ENCODE measurements at places on chromosomes 12 and 14.

DNA sequence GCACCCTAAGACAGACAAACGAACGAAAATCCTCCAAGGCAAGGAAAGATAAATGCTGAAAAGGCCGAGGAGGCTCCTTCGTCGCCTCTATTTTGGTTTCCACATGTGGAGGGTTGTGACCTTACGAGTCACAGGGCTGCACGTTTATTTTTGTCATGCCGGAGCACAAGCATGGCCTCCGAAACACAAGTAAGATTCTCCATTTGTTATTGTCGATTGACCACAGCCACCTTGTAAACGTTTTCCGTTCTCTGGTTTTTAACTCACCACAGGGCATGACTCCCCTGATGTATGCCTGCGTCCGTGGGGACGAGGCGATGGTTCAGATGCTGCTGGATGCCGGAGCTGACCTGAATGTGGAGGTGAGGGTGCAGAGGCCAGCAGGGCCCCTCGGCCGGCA, 73.1 kb upstream of the PWP1 start:
- no peak for DNase-seq

DNA sequence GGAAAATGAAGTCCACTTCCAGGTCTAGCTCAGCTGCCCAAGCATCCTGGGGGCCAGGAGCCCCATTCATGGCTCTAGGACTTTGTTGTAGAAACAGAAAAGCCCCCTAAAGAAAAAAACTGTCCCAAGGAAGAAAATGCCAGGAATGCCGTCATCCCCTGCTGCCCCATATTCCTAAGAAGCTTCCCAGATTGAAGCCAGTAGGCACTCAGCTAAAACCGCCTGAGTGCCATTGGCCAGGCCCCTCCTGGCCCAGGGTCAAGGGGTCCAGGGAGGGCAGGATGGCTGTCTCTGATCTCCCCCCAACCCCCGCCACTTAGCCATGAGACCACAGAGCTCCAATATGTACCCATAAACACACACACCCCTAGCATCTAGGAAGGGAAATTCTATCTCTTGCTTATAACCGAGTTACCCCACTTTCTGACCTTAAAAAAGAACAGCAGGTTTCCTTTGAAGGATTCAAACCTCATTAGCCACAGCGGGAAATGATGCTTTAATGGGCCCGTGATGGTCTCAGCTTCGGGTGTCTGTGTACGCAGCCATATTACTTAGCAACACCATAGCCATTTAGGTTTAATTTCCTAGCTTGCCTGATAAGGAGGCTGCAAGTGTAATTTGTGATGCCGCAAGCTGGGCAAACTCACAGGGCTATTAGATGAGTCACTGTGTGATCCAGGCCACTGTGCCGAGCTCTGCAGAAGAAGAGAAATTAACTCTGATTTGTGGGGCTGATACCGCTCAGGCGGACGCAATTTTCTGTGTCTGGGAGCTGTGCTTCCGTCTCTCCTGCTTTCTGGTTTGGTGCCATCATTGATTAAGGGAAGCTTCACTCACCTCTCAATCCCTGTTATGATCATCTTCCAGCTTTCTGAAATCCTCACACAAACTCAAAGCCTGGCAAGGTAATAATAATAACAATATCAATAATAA, 84.2 kb downstream of the GCH1 start:
- no peak for DNase-seq

GRCh38 chr14:72594099-72594901, 299.6 kb downstream of the DPF3 start:
- DNase-seq = peak; percentile 34

DNA sequence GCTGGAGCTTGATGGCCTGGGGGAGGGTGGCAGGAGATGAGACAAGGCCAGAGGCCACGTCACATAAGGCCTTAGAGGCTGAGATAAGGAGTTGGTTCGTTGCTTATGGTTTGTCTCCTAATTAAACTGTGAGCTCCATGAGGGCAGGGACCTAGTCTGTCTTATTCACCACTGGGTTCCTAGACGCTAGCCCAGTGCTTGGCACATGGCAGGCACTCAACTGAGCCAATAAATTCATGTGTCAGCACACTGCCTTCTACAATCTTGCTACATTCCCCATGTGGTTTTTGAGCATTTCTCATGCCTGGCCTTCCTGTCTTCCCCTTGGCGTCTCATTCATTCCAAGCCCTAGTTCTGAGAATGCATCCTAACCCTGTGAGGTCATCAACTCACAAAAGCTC, 92.5 kb upstream of the MED13L start:
- DNase-seq = no peak

- DNase-seq = no peak
Measured at GRCh38 chr12:96064271-96064670, 28.9 kb upstream of the LTA4H start.

DNA sequence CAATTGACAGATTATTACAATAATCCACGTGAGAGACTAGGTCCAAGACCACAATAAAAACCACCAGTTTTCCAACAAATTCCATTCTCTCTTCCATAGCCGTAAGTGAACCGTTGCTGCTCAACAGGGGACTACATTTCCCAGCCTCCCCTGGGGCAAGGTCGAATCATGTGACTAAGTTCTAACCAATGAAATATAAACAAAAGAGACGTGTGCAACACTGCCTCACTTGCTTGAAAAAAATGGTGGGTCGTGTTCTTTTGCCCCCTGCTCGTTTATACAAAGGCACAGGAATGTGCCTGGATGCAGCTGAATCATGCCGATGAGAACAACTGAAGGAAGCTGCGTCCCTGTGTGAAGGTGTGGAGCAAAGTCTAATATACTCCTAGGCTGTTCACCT, 51.1 kb downstream of the HSPB8 start:
- no peak for DNase-seq

- no peak for DNase-seq
Measured at GRCh38 chr12:89448951-89449371, 75.6 kb downstream of the GALNT4 start.

- DNase-seq = no peak
Measured at GRCh38 chr12:69056743-69057515, 124.0 kb upstream of the CPM start.

DNA sequence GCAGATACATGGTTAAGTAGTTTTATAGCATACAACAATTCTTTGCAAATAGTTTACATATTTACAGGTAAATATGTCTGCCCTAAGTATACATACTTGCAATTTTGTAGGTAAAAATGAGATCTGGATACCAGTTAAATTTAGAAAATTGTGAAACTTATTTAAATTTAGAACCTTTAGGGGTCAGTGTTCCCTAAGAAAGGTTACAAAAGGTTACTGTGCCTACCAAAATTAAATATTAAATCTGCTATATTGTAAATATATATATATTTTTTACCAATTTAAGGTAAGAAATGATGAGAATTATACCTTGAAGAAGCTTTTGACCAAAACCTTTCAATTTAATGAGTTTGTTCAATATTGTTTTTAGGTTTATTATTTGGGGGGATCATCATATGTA, 54.0 kb downstream of the MIPOL1 start:
- no peak for DNase-seq

- no peak for DNase-seq
Measured at GRCh38 chr12:68636268-68636667, 25.6 kb downstream of the RAP1B start.

GRCh38 chr12:65868133-65868705, 43.9 kb downstream of the HMGA2 start:
- DNase-seq = no peak

- DNase-seq = no peak
Measured at GRCh38 chr14:92465353-92466055, 48.1 kb upstream of the RIN3 start.

GRCh38 chr14:99075061-99075460, 196.9 kb downstream of the BCL11B start:
- DNase-seq = no peak

DNA sequence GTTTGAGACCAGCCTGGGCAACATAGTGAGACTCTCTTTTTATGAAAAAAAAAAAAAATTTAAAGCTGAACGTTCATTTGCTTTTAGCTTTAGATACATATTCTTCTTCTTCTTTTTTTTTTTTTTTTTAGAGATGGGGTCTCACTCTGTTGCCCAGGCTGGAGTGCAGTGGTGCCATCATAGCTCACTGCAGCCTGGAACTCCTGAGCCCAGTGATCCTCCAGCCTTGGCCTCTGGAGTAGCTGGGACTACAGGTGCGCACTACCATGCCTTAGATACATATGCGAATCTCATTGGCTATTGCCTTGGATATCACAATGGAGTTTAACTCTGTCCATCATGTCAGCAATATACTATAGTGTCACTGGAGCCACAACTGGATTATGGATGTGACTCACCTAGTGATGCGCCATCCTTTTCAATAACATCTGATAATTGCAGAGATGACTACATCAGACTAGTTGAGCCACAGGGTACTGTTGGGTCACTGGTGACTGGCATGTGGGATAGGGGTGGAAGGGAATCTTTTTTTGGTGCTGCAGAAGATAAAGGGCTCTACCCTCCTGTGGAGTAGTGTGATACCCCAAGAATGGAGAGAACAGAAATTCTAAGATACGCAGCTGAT, 2.7 kb upstream of the ADIPOR2 start:
- DNase-seq = no peak

- DNase-seq = no peak
Measured at GRCh38 chr14:42187846-42188245, 581.2 kb downstream of the LRFN5 start.

GRCh38 chr14:98775892-98776291, 496.1 kb downstream of the BCL11B start:
- DNase-seq = no peak

DNA sequence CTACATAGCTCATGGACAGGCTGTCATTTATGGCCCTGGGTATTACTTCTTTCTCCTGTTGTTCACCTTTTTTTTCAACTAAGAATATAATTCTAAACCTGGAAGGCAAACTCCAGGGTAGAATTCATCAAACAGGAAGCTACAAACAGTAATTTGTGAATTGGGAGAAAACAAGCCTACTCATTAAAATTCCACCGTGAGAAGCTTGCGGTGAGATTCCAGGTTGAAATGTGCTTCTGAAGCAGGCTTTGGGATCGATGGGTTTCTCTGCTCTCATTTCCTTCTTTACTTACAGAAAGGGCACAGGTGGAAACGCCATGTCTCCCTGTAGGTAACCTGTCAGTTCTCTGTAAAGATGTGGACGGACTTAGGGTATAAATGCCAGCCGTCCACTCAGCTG, 257.5 kb downstream of the TMEM132C start:
- DNase-seq = no peak

DNA sequence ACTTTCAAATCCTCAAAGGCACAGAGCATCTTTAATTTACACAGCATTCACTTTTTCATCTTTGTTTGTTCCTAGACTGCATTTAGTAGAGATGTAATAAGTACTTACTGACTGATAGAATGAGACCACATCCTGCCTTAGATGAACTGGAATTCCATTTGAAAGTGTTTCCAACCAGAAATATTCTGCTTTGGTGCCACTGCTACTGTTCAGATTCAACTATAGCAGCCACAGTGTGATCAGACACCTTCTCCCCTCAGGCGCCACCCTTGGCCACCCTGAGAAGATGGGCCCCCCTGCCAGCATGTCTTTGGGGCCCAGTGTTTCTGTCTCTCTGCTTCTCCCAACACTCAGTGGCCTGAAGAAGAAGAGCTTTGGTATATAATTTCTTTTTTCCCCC, 449.1 kb downstream of the RAD51B start:
- DNase-seq = no peak

DNA sequence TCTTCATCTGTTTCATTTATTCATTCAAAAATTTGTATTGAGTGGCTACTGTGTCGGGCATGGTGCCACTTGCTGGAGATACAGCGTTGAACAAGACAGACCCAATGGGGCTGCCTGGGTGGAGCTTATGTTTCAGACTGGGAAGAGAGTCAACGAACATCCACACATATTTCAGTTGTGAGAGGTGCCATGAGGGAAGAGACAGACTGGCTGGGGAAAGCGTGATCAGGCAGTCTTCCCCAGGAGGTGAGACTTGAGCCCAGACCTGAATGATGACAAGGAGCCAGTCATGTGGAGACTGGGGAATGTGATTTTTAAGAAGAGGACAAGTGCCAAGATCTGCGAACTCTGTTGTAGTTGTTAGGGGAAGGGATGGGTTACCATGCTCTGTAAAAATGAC, 12.2 kb downstream of the BICD1 start:
- DNase-seq = no peak

- DNase-seq = no peak
Measured at GRCh38 chr12:46680506-46680905, 145.3 kb downstream of the SLC38A4 start.

DNA sequence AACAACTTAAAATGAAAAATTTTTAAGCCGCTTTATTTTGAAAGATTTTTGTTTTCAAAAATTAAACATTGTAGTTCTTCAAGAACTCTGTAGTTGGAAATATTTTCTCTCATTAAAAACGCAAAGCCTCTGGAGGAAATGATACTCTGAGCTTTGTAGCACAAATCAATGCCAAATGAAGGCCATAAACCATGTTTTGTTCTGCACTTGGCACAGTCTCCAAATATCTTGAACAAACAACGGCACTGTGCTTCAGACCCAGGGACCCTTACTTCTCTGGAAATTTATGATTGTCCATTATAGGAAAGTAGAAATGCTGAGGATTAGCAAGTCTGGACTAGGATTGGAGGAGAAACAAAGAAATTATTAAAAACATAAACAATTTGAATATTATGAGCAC, 160.8 kb upstream of the BMP4 start:
- no peak for DNase-seq

DNA sequence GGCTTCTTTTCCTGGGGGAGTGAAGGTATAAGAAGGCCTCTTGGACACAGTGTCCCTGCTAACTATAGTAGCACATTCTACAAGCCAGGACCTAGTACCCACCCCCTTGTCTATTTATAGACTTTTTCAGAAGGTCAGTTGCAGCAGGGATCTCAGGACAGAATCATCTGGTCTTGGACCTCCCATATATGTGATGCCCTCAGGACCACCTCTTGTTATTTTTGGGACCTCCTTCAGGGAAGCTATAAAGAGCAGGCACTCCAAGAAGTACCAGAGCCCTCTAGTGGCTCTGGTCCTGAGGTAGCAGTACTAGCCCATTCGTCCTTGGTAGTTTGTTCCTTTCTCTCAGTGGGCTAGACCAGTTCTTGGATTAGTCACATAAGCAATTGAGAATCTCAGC, 4.3 kb downstream of the COQ10A start:
- DNase-seq = no peak

DNA sequence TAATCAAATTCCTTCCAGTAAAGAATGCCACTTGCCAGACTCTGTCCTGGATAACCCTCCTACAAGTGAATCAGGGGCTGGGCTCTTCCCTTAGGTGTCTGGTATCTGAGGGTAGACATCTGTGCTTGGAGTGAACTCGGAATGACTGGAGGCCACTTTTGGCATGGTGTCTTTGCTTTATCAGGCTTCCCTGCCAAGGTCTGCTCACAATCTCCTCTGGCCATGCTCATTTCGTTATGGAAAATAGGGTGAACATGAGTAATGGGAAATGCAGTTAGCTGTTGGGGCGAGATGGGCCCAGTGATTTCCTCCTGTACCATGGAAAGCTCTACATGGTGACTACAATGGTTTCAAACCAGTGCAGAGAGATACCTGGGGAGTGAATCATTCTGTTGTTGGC, 212.9 kb downstream of the NRXN3 start:
- DNase-seq = no peak

DNA sequence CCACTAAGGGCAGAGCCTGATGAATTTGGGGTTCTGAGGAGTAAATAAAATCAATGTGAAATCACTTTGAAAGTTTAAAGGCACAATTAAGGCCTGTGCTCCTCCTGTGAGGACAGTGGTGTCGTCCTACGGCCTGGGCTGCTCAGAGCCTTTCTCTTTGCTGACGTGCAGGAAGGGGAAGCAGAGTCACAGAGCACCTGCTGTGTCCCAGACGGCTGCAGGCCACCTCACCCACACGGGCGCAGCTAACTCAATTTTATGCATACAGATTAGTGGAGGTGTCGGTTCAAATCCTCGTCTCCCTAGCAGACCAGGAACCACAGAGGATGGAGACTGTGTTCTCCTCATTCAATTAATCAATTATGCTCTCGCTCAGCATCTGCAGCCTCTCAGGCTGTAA, 11.4 kb upstream of the DLK1 start:
- DNase-seq = no peak

GRCh38 chr14:24060984-24061913, 9.4 kb downstream of the CARMIL3 start:
- no peak for DNase-seq

Data from activated naive CD4-positive, alpha-beta T cell treated with Interleukin-2 at 50 U/mL for 16 hours (primary cell).